GM12891 (cell line): ENCODE measurements at places on chromosomes 2 and 18.

DNA sequence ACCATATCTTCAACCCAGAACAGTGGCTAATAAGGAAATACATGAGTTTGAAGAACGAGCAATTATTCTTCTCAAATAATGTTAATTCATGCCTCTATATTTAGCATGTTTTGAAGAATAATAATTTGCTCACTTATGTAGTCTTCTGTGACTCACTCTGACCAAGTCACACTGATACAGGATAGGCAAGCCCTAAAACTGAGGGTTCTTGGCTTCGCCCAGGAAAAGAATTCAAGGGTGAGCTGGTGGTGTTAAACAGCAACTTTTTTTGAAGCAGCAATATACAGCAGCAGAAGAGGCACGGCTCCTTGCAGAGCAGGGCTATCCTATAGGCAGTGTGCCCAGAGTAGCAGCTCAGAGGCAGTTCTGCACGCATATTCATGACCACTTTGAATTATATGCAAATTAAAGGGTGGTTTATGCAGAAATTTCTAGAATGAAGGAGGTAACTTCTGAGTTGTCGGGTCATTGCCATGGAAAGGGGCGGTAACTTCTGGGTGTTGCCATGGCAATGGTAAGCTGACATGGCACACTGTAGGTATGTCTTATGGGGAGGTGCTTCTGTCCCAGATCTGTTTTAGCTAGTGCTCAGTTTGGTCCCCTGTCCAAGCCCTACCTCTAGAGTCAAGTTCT, 200.6 kb downstream of the RND3 start:
- DNase-seq = no peak

DNA sequence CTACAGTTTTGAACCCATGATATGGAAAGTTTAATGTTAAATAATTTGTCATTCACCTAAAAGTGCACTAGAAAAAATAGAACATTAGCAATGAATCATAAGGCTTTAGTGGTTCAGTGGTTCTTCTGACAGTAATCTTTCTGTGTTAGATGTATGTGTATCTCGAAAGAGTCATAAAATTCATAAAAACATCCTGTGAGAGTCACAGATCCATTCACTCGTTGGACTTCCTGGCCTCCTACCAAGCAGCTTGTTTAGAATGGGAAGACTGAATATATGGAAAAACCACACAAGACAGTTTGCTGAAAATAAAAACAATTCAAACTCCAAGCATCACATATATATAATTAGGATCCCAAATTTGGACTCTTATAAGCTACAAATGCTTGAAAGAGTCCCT, 34.8 kb downstream of the ADNP2 start:
- no peak for DNase-seq

GRCh38 chr18:50970006-50970405, 2.2 kb downstream of the ELAC1 start:
- no peak for DNase-seq

DNA sequence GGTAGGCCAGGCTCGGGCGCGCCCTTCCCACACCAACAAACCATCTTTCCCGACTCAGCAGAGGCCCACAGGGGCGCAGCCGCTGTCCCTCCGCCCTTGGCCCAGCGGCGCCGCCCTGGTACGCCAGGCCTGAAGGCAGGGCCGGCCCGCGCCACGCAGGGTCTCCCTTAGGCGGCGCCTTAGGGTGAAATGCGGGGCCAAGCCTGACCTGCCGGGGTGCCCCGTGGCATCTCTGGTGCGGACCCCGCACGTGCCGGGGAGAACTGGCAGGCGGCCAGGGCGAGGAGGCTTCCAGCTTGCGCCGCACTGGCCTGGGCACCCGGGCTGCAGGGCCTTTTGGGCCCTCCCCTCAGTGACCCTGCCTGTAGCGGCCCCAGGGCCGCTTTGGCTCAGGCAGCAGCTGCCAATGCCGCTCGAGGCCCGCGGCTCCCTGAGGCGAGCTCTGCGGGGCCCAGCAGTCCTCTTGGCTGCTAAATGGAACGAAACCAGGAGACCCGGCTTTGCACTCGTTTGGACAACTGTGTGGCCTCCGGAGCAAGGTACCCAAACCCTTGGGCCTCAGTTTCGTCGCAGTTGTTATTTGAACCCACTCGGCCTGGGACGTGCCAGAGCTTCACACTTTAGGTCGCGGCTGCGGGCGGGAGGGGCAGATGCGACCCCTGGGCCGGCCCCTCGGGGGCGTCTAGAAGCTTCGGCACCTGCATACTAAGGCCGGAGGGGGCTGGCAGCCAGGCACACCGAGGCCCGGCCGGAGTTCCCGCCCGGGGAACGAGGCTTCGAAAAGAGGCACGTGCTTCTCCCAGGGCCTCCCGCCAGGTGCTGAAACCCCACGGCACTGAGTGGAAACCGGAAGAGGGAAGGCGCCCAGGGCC, 8.5 kb downstream of the OTX1 start:
- DNase-seq = no peak

DNA sequence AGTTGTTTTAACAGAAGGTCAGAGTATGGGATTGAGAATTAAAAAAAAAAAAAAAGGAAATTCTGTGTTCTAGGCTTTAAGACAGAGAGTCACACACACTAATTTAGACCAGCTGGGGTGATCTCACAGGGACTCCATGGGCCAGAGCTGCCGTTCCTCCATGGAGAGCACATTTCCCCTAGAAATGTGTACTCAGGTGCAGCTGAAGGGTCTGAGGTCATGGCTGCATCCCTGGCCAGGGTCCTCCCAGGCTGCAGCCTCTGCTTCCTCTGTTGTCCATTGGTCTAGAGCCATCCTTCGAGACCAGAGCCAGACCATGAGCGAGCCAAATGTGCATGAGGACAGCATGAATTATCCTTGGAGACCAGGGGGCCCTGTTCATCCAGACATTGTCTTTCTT, 190.1 kb upstream of the TNP1 start:
- no peak for DNase-seq
